ENCODE measurements at places on chromosomes 3 and 15.
A peak's percentile ranks its signal among the peaks of the same experiment; 100 is the strongest.

DNA sequence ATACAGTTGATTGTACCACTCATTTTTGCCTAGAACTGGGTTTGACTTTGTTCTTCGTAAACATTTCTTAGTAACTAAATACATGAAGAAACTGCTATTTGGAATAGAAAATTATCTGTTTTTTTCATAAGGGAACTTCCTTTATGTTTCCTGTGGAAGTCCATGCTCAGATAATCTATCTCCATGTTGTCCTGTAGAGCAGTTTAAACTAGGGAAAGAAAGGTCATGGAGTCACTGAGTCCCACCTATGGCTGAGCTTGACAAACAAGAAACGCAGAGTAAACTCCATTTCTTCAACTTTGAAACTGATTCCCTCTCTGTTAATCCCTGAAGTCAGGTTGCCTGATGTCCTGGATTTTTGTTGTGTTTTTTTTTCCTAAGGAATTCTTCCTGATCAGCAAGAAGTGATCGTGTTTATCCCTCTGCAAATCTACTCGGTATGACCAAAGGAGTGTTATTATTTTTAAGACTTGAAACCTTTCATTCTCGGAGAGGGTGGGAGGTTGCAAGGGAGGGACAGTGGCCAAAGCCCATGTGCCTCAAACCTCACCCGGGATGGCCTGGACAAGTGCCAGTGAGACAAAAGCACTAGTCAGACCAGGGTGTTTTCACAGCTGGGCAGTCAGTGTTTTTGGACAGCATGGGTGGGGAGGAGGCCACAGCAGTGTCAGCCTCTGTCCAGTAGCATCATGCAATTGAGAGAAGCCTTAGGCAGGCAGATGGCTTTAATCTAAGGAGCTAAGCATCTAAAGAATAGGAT is 129.8 kb upstream of the PHLDB2 start:
- no peak for DNase-seq

GRCh38 chr3:125108833-125109535 is 53.2 kb upstream of the HEG1 start:
- DNase-seq = no peak

- no peak for DNase-seq
Observed at GRCh38 chr3:117589454-117589853, 879.9 kb downstream of the TUSC7 start.

DNA sequence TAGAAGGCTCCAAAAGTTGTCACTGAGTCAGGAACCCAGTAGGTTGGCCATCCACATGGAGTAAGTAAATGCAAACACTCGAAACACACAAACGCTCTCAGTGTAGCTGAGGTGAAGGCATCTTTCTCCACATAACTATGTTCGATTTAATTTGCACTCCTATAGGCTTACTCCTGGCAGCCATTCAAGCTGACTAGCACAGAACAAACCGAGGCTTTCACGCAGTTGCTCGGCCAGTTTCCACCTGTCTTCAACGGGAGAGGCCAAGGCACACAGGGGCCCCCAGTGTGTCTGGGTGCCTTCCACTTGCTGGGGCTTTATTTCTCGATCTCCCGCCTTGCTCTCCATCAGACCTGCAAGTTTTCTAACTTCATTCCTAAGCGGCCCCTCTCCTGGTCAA is 18.9 kb downstream of the RGMA start:
- no peak for DNase-seq

DNA sequence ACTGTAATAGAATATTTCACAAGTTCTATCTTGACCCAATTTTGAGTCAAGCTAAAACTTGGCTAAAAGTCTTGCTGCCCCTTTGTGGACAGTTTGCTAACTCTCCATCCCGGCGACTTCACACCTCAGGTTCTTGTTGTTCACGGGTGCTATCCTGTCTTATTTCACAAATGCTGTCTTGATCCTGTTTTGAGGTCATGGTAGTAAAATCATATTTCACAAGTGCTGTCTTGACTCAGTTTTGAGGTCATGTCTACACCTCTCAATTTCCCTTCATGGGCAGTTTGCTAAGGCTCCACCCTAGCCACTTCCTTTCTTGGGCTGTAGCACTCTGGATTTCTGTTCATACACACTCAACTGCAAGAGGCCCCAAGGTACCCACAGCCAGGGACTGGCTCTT is 45.0 kb upstream of the GK5 start:
- peak; percentile 65 for DNase-seq

- no peak for DNase-seq
Observed at GRCh38 chr15:72907733-72908132, 124.2 kb upstream of the ADPGK start.

DNA sequence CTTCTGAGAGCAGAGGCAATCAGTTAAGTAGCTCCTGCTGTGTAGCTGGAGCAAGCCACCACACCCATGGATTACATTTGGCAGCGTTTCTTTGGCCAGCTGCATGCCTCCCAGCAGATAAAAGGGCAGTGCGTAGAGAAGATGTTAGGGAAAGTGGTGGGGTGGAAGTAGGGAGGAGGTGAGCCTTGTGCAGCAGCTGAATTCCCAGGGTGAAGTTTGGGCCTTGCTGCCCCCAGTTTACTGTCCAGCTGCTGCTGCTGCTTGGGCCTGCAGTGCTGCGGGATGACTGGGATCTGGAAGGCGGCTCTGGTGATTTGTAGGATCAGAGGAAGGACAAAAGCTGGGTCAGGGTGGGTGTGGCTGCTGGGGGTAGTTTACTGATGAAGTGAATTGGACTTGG is 318.7 kb upstream of the C2CD4B start:
- no peak for DNase-seq

DNA sequence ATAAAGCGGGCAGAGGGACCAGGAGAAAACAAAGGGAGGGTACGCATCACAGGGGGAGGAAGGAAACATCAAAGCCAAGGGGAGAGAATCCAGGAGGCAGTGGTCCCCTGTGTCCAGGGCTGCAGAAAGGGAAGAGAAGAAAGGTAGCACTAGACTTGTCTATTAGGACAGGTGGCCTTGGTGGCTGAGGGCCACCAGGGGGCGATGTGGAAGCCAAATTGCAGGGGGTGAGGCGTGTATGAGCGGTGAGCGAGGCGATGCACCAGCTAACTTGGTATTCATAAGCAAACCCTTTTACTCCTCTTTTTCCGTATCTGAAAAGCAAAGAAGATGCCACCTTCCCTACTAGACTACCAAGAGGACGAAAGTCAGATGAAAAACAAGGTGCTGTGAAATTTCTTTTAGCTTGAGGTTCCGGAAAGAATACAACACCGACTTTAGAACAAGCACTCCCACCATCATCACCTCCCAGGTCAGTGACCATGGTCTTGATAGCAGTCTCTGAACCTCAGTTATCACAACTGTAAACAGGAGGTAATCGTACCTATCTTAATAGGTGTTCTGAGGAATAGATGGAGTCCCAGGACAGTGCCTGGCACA is 654.4 kb upstream of the ADAMTS9 start:
- DNase-seq = no peak

DNA sequence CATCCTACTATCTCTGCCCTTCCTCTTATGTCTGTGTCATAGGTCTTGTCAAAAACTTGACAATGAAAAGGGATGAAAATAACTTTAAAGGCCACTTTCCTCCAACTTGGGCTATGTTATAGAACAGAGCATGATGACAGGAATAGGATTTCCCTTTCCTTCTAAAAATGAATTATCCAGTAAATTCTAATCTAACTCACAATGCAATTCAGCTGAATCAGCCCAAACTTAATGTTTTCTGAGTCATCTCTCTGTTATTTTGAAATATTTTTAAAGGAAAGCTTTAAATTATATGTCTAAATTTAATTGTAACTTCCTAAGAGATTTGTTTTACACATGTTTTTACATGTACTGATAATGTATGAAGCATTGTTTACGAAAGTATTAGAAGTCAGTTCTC is 258.5 kb downstream of the BBX start:
- DNase-seq = no peak

GRCh38 chr15:89662893-89663626 is 7.8 kb upstream of the KIF7 start:
- no peak for DNase-seq

DNA sequence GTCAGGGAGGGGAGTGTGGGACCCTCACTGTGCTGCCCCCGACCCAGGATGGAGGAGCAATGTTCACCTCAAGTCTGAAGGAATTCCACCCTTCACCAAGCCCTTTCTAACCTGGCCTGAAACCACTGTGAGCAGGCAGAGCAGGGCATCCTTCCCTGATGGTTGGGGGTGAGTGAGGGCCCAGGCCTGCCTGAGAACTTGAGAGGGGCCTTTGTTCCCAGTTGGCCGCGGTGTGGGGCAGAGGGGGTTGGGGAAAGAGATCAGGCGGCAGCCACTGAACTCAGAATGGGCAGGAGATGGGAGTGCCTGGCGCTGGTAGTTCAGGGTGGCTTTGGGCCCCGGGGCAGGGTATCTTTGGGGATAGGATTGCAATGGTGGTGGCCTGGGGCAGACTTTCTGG is 103.5 kb upstream of the RPL32 start:
- DNase-seq = no peak

GRCh38 chr15:70159713-70160009 is 61.9 kb upstream of the TLE3 start:
- no peak for DNase-seq

GRCh38 chr15:82833362-82833682 is 23.9 kb downstream of the WHAMM start:
- DNase-seq = no peak

- DNase-seq = no peak
Observed at GRCh38 chr15:89777782-89778380, 1.7 kb downstream of the MESP2 start.

DNA sequence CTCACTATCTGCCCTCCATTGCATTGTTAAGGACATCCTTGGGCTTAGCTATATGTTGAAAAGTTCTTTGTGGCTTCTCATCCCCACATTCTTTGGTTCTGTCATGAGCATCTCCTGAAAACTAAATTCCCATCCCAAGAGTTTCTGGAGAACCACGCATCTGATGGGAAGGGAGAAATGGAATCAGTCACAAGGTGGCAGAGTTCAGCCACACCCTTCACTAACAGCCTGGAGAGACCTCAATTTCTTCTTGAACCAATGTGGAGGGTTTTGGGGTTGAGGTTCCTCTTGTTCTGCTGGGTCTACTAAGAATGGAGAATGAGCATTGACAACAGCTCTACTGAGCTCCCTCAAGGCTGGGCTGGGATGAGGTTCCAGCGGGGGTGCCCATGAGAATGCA is 15.6 kb upstream of the MAGEL2 start:
- DNase-seq = no peak

DNA sequence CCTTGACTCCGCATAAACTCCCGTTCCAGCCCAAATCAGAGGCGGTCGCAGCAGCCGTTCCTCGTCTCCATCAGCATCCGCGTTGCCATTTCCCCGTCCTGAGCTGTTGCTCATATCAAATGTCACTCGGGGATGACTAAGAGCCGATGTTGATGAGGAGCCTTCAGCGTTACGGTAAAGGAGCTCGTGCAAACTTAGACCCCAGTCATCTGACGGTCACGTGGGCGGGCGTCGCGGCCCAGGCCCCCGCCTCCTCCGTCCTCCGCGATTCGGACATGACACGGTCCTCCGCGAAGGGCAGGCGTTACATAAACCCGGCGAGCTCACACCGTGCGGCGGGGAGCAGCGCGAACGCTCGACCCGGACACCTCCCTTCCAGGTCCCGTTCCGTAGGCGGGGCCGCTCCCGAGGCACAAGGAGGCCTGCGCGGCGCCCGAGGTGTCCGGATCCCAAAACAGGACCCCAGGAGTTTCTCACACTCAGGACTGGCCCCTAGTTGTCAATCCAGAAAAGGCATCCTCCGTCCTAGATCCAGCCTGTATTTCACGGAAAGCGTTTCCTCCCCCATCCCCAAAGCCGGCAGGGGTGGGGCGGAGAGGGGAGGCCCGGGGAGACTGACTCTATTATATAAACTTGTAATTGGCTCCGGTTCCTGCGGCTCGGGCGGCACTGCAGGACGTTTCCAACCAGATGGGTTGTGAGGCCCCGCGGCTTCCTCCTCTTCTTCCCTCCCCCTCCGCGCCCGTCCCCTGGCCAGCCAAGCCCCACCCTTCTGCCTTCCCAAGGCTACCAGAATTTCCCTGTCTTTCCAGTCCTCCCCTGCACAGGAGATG is 100.0 kb upstream of the IGF1R start:
- DNase-seq = peak; percentile 6

- DNase-seq = no peak
Observed at GRCh38 chr3:2180634-2181033, 82.0 kb downstream of the CNTN4 start.

- DNase-seq = no peak
Observed at GRCh38 chr3:42688487-42689420, 3.4 kb downstream of the KLHL40 start.
